ENCODE measurements at places on chromosomes 12 and 14.

GRCh38 chr14:75230140-75230792 is 48.4 kb upstream of the FOS start:
- no peak for DNase-seq

GRCh38 chr12:132840536-132840935 is 11.9 kb upstream of the GOLGA3 start:
- DNase-seq, result no peak

GRCh38 chr14:36879558-36879957 is 217.9 kb downstream of the PAX9 start:
- no peak for DNase-seq

DNA sequence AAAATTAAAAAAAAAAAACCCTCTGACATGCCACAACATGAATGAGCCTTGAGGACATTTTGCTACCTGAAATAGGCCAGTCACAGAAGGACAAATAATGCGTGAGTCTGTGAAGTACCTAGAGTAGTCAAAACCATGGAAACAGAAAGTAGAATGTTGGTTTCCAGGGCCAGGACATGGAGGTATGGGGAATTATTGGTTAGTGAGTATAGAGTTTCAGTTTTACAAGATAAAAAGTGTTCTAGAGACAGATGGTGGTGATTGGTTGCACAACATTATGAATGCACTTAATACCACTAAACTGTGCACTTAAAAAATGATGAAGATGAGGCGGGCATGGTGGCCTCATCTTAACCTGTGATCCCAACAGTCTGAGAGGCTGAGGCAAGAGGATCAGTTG is 47.6 kb upstream of the ZFP36L1 start:
- no peak for DNase-seq

- no peak for DNase-seq
Measured at GRCh38 chr12:54172168-54172567, 16.6 kb downstream of the SMUG1 start.

GRCh38 chr12:14885718-14886221 is at the start of gene MGP:
Gene MGP, minus strand, starts transcription at chr12:14885854. Its CDS starts 63 bp downstream, at chr12:14885791.
- DNase-seq, result peak; percentile 69

GRCh38 chr14:33435911-33436689 is 497.4 kb downstream of the NPAS3 start:
- no peak for DNase-seq

DNA sequence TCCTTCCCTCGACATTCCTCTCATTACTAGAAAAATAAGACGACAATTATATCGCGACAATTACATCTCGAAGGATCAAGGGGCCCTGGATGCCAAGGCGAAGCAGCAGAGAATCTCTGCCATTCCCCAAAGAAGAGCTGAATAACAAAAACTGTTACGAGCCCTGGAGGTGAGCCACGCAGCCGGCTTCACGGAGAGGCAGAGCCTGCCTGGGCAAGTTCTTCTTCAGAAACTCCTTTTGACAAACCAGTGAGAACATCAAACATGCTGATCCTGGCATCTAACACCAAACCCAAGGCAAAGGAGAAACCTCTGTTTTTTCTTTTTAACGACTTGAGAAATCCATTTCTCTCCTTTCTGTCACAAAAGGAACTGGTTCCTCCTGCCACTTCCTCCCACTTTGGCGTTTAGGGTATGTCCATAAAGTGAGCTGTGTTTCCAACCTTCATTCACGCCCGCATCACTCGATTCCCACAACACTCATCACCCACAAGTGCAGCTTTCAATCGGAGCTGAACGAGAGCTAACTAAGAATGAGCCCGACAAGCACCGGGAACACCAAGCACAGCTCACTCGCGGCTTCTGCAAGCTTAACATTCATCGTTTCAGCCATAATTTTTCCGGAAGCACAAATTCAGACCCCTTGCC is 21.5 kb downstream of the CCDC88C start:
- no peak for DNase-seq

DNA sequence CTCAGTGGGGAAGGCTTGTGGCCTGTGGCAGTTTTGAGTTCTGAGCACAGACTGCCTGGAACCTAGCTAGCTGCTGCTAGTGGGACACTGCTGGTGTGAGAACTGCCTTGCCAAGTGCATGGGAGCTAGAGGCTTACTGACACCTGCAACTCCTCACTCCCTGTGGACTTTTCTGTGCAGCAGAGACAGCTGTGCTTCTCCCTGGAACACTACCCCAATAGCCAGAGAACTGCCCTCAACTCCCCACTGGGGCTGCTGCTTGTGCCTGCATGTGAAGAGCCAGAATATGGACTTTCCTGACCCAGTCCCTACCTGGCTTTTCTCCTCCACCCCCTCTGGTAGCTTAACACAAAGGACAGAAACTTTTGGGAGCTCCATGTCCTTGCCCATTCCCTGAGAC is 222.6 kb downstream of the ADGRD1 start:
- DNase-seq, result no peak

GRCh38 chr14:71116568-71117122 is 209.4 kb downstream of the PCNX1 start:
- DNase-seq, result no peak

GRCh38 chr14:103140316-103141109 is 17.3 kb downstream of the TNFAIP2 start:
- no peak for DNase-seq

DNA sequence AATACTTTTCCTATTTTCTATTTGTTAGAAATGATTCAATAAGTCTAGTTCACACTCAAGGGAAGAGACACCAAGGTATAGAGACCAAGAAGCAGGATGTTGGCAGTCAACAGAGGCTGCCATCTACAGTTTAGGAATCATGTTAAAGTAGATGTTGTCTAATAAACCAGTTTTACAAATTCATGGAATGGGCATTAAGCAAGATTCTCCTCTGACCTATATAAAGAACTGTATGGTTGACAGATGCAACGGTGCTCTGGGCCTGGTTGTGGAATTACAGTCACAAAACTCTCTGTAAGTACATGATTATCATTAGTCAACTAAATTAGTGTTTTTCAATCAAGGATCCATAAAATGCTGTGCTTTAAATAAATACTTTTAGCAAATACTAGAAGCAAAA is 475.1 kb downstream of the NAV3 start:
- no peak for DNase-seq

DNA sequence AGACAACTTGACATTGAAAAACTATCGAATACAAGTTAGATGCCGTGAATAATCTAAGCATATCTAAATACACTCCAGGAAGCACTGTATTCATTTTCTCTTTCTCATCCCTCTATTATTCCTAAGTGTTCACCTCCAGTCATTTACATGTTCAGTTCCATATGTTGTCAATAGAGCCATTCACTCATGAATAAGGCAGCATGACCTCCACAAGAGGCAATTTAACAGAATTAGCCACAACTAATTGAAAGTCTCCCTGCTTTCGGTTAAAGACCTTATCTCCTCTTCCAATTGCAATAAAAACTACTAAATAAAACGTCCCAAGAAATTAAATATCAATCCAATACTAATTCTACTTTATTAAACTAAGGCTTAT is 1.8 kb downstream of the LRIG3 start:
- peak; percentile 24 for DNase-seq

DNA sequence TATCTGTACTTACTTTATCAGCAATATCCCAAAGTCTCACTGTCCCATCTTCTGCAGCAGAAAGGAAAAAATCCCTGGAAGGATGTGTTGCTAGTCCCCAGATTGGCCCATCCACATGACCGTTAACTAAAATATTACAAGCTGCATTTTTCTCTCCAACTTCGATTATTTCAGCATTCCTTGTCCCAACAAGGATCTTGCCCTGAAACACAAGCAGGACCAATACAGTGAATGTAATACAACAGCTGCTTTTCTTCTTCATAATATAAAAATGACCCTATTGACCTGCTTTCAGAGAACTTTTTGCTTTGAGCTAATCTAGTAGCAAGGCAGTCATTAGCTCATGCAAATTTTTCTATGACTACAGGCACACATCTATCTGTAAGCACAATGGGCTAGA is 58.3 kb downstream of the ZC3H14 start:
- no peak for DNase-seq

- DNase-seq, result no peak
Measured at GRCh38 chr12:63907561-63907960, 63.1 kb downstream of the SRGAP1 start.

GRCh38 chr14:55301437-55302121 is 30.4 kb downstream of the FBXO34 start:
- peak; percentile 15 for DNase-seq

DNA sequence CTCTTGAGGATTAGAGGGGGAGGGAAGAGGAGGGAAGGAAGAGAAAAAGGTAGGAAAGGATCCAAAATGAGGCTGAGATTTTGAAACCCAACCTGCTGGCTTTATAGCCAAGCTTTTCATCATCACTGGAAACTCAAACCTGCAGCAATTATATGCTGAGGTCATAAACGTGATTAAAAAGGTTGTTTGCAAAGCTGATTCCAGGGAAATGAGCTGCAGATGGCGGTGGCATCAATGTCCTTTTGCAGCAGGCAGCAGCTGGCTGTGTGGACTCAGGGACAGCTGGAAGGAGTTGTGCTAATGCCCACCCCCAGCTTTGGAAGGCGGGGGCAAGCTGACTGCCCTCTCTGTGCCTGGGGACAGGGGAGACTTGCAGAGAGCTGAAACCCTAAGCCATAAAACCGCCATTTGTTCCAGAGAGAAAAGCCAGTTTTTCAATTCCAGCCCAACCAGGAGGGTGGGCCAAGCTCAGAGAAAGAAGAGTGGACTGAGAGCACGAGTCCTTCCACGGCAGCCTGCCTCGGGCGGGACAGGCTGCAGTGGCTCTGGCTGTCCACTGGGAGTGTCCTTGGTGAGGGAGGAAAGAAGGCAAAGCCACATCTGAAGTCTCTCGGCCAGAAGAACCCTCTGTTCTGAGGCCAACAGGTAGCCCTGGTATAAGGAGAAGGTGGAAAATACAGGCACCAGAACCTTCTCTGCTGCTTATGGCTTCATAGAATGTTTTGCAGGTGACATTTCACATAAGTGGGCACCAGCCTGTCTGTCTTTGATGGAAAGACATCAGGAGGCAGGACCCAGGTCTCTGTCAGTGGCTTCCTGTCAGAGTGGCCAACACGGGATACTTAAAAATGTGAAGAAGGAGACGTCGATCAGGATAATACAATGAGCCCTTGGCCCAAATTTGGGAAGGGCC is 90.7 kb downstream of the SINHCAF start:
- peak; percentile 41 for DNase-seq

GRCh38 chr14:60249321-60250256 is 568 bp downstream of the PPM1A start:
- peak; percentile 82 for DNase-seq

GRCh38 chr14:74531467-74531866 is 37.9 kb downstream of the ISCA2 start:
- DNase-seq, result no peak

DNA sequence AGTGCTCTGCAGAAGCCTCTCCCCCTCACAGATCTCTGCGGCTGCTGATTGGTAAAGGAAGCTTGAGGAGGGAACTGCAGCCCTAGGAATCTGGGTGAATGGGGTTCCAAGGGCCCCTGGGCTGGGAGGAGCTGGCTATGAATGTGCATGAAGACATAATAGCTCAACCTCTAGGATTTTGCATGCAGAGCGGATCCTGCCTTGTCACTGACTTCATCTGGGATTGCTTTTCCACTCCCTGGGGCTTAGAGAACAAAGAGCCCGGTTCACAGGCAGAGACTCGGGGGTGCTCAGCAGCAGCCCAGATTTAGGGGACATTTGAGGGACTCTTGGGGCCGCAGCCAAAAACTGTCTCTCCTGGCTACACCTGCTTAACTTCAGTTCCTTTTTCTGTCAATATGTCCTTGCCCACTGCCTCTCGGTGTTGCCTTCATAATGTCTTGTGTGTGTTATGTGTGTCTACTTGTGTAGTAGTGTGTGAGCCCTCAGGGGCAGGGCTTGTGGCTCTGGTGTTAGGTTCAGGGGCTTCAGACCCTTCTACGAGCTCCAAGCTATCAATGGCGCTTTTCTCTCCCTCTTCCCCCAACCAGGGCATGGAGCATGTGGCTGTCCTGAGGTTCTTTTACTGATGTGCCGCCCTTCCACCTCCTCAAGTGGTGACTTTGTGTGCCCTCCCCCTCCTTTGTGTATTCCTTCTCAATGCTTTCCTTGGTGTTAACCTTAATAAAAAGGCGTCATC is 1.9 kb downstream of the CCDC184 start:
- no peak for DNase-seq

DNA sequence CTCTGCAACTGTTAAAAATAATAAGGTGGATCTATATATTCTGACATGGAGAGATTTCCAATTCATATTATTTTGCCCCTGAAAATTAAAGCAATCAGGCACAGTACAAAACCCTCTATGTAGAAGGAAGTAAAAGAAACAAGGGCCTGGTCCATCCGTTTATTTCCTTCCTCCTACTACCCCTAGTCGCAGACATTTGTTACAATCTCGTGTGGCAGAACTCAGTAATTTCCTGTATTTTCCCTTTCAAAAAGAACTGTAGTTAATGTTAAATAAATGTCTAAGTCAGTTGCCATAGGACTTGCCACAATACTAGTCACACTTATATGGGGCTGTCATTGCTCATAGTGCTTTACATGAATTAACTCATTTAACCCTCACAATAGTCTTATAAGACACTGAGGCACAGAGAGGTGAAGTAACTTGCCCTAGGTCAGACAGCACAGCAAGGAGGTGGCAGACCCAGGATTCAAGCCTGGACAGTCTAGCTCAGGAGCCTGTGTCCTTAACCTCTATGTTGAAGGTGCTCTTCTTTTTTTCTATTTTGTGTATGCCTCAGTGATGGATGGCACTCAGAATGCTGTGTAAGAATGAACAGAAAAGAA is 24.2 kb downstream of the NINJ2 start:
- DNase-seq, result no peak

DNA sequence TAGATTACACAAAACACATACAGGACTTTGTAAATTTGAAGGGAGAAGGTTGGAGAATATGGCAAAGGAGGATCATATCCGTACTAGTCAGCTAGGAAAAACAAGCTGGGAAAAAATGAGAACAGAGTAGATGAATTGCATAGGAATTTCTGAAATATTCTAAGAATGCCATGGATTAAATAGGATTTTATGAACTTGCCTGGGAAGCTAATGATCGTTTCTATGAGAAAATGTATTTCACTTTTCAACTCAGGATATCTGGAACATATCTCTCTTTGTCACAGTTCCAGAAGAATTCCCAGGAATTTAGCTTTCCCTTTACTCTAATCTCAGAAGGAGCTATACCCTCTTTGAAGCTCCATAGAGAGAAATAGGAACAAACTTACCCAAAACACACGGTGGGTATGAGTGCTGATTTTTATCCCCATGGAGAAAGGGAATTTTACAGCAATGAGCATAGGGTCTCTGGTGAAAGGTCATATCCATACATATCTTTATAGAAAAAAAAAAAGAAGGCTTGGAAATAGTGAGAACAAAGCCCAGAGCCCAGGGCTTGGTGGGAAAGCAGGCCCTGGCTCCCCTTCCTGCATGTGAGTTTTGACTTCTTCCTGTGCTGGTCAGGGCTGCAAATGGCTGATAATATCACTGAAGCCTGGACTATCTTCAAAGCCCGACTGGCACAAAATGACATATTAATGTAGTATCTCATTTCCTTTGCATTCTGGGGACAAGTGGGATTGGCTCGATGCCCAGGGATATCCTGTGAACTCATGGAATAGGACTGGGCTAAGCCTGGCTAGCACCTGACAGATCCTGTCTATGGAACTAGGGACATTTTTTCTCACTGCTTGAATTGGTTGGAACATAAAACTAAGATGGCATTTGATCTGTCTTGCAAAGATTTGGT is 136.3 kb downstream of the AEBP2 start:
- DNase-seq, result peak; percentile 76

Data from muscle of back (tissue), 13 donors.